ENCODE measurements at places on chromosomes 3 and 15.

DNA sequence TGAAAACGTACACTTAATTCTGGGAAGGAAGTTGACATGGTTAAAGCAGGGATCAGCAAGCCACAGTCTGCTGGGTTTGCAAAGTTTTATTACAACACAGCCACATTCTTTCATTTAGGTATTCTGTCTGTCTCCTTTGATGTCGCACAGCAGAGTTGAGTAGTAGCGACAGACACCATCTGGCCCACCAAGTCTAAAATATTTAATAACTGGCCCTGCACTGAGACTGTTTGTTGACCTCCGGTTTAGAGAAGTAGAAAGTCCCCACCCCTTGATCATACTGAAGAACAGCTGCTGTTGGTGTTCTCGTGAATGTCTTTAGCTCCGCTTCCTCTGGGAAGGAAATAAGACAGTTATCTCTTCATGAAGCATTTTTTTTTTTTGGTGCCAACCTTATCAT lies 66.2 kb downstream of the MCTP2 start:
- DNase-seq, result no peak

DNA sequence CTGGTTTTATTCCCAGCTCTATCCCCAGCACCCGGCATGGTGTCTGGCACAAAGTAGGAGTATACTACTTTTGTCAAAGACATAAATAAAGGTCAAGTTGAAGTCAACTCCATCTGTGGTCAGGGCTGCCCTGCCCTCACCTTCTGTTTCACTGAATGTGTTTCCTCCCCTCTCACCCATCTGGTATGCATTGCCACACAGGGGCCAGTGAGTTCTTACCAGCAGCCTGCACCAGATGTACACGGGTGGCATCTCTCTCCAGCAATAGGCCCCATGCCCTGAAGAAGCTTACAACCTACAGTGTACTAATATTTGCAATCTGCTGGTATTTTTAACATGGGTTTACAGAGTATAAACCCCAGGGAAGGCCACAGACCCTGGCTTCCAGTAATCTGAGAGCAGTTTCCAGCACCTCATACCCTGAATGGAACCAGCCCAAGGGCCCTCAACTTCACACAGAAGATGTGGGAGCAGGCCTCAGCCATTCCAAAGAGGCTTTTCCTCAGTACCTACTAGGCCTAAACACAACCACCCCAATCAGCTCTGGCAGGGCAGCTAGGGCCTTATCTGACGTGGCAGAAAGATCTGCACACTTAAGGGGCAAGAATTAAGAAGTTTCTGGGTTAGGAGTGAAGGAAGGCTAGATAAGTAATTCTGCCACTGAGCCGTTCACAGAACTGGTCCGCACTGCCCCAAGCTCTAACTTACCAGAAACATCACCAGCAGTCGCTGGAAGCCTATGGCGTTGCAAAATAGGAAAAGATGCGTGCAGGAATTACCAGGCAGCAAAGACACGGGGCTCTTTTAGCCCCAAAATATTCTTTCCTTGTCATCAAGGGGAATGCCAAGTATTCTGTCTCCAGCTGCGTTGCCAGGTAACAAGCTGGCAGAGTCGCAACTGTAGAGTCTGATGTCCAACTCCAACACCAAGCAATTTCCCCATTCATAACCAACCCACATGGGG lies 2.1 kb downstream of the IDH2 start:
- DNase-seq, result no peak

GRCh38 chr15:76866008-76866407 lies 39.1 kb downstream of the SCAPER start:
- no peak for DNase-seq

- DNase-seq, result no peak
These were observed 3.8 kb downstream of the NRROS start for GRCh38 chr3:196643201-196643749.

- DNase-seq, result no peak
These were observed 254.2 kb upstream of the SLCO3A1 start for GRCh38 chr15:91599261-91599660.

DNA sequence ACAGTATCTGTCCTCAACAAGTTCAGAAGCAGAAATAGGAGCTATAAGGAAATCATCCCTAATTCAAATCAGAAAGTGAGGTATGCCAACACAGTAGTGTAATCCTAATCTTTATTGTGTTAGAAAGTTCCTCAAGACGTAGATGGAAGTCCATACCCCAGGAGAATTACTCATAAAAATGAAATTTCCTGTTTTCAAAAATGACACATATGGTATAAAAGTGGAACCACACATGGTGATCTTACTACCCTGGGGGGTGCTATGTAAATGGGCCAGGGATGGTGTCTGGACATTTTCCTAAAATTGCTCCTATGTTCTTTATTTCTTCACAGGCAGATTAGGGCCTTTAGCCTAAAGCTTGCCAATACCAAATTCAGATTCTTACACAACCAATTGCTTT lies 204.1 kb downstream of the ARRDC4 start:
- no peak for DNase-seq

DNA sequence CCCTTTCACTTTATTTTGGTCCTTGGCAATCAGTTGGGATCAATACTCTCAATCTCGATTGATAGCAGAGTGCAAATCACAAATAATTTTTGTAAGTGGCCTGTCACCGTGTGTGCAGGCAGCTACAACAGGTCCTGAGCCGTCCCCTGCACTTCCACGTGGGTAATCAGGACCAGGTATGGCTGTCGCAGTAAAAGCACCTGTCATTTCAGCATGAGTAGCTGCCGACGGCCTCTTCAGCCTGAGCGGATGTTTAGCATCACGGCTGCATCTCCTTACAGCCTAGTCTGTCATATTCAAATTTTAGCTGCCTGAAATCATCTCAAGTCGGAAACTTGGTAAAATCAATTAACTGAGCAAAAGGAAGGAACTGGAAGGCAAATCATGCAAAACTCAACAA lies 53.0 kb upstream of the FOXP1 start:
- no peak for DNase-seq

DNA sequence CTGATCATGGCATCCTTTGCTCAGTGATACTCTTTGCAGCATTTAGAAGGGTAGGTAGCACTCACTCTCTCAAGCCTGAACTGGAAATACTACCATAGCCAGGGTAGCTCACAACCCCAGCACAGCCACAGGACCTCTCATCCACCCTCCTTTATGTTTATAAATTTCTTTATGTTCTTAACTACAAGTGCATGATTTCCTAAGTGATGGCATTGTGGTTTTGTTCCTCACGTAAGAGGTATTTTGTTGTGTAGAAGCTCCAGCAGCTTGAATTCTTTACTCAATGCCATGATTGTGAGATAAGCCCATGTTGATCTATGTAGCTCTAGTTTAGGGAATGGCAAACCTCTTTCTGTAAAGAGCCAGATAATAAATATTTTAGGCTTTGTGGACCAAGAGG lies 7.9 kb upstream of the RTP3 start:
- no peak for DNase-seq

GRCh38 chr15:55977231-55977630 lies 16.2 kb downstream of the NEDD4 start:
- no peak for DNase-seq

DNA sequence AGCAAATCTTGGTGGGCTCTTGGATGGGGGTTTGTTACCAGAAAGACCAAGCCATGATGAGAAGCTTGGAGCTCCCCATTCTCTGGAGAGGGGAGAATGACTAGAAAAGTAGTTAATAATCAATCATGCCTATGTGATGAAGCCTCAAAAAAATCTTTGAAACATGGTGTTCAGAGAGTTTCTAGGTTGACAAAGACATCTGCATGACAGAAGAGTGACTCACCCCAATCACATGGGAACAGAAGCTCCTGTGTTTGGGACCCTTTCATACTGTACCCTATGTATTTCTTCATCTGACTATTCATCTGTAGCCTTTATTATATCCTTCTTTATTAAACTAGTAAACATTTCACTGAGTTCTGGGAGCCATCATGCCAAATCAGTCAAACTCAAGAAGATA lies 87.4 kb downstream of the BCHE start:
- DNase-seq, result no peak

GRCh38 chr3:38224357-38224756 lies 41.3 kb upstream of the SLC22A13 start:
- DNase-seq, result no peak

- no peak for DNase-seq
These were observed 87.4 kb downstream of the THSD4 start for GRCh38 chr15:71202712-71203111.

- DNase-seq, result no peak
These were observed 23.0 kb upstream of the ALPK3 start for GRCh38 chr15:84794162-84794547.

- no peak for DNase-seq
These were observed 57.4 kb downstream of the NPTN start for GRCh38 chr15:73575636-73576247.

GRCh38 chr3:4532535-4533112 lies 39.5 kb downstream of the ITPR1 start:
- DNase-seq, result no peak

- DNase-seq, result no peak
These were observed 244.2 kb downstream of the NLGN1 start for GRCh38 chr3:173641696-173642095.

DNA sequence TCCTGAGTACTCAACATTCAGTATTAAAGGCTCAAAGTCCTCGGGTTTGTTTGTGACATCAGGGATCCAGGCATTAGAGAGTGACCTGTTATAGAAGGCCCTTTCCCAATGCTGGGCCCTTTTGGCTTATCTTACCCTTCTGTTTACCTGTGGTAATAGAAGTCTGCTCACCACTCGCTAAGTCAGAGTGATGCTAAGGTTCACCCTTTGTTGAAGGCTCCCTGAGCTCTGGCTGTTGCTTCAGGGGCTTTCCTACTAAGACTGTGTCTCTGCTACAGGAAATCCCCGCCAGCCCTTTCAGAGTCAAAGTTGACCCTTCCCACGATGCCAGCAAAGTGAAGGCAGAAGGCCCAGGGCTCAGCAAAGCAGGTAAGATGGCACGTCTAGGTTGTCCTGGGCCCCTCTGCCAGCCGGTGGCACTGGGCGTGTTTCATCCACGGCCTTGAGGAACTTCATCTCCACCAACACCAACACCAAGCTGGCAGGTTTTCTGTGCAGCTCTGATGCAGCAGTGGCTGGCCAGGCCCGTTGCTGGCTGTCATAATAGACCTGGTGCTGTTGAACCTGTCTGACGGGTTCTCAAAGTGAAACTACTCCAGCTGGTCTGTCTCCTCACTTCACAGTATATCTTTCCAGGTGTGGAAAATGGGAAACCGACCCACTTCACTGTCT lies 99.1 kb downstream of the DNASE1L3 start:
- no peak for DNase-seq

- no peak for DNase-seq
These were observed 128.3 kb downstream of the SV2B start for GRCh38 chr15:91228383-91228782.

DNA sequence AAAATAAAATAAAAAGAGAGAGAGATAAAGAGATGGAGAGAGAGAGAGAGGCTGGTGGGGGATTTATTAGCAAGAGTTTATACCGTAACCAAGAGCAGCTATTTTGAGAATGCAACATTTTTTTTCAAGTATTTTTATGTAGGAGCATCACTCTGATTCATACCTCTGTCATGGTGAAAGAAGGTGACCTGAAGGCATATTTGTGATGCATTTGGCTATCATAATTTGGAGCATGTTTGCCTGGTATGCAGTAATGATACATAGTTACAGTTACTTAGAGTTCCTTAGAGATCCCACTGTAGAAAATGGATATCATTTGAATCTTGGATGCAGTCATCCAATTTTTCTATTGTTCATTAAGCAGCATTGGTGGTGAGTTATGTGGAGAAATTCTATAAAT lies 1472.4 kb downstream of the SI start:
- DNase-seq, result no peak
